Stimulated activated CD4-positive, alpha-beta T cell treated with anti-CD3 and anti-CD28 coated beads, Interleukin-1b, Interleukin-23, amount 100 ng/mL, for 24 hours (primary cell): ENCODE measurements at places on chromosomes 2 and 18.

GRCh38 chr18:57794951-57795728 is 8.0 kb downstream of the ATP8B1 start:
- DNase-seq, result no peak

- DNase-seq, result peak; percentile 55
These were observed 261.0 kb upstream of the CXCR4 start for GRCh38 chr2:136378712-136379595.

- DNase-seq, result no peak
These were observed 180.2 kb upstream of the SMIM21 start for GRCh38 chr18:75607701-75608100.

GRCh38 chr2:124211461-124211860 is 186.4 kb downstream of the CNTNAP5 start:
- DNase-seq, result no peak

DNA sequence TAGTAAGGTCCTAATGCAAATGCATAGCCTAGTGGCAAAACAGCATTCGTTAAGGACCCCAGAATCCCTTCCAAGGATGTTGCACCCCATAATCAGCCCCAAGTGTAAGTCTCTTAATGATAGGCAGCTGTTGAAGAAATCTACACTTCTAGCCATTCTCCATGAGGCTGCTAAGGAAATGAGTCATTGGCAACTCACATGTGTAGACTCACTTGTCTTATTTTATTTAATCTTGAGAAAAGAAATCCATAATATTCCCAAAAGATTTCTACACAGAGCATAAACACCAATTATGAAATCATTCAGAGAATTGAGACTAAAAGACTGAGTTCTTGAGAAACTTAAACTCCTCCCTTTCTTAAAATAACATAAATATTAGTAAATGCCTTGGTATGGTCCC is 52.4 kb downstream of the AKAIN1 start:
- DNase-seq, result no peak

DNA sequence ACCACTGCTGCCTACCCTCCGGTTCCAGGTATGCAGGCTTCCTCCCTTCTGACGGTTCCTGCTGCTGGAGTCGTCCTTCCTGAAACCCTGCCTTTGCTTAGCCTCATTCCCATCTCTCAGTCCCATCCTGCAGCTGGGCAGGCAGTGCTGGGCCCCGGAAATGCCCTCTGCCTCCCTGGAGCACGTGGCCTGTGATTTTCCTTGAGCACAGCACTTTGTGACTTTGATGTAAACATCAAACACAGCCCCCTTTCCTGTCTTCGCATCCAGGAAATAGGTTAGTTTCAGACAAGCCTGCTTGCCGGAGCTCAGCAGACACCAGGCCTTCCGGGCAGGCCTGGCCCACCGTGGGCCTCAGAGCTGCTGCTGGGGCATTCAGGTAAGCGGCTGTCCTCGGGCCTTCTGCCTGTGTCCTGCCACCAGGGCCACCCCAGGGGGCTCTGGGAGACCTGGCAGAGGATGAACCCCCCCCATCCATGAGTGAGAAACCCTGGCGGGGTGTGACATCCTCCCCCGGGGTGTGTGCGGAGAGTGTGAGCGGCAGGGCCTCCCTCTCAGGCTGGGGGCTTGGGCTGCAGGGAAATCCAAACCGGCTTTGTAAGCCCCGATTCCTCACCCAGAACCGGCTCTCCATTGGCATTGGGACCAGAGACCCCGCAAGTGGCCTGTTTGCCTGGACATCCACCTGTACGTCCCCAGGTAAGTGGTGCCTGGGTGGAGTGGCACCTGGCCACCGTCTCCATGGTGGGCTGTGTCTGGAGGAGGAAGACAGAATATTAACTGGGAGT is at the start of gene ZAP70:
Gene ZAP70 (plus strand): TSS at position 281 of the 788 bp plus-strand sequence. CDS start 10,461 bp downstream, outside the sequence.
- DNase-seq, result peak; percentile 33

- DNase-seq, result no peak
These were observed 48.4 kb downstream of the KDM3A start for GRCh38 chr2:86489542-86489941.

GRCh38 chr2:105394951-105395611 is 3.8 kb downstream of the FHL2 start:
- no peak for DNase-seq

DNA sequence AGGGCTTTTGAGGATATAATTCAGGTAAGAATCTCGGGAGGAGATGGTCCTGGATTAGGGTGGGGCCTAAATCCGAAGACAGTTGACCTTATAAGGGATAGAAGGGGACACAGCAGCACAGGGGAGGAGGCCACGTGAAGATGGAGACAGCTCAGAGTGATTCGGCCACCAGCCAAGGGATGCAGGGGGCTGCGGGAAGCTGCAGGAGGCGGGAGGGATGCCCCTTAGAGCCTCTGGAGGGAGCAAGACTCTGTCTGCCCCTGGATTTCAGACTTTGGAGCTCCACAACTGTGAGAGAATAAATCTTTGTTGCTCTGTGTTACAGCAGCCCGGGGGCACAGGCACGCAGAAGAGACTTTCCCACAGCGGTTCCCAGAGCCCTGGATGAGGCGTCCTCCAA is 143.7 kb downstream of the ASB1 start:
- DNase-seq, result no peak

DNA sequence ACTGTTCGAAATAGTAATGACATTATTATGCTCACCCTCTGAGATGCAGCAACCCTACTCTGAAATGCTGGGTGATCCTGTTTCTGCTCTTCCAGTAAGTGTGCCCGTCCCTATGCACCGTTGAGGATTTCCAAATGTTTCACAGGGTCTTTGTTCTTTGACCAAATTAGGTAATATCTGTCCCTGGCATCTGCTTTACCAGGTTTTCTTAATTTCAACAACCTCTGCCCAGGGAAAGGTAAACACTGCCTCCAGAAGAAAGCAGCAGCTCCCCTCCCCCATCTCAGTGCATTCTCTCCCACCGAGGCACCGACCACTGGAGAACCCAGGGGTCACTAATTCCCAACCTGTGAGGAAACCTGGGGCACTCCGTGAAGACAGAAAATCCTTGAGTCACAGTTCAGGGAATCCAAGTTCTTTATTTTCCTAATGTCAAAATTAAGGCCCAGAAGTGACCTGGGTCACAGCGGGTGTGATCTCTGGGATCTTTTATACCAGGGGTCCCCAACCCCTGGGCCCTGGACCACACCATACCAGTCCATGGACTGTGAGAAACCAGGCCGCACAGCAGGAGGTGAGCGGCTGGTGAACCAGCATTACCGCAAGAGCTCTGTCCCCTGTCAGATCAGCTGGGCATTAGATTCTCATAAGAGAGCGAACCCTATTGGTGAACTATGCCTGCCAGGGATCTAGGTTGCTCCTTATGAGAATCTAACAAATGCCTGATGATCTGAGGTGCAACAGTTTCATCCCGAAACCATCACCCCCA is 1.2 kb upstream of the GRB14 start:
- DNase-seq, result no peak

GRCh38 chr18:50162486-50163304 is 32.3 kb downstream of the MYO5B start:
- no peak for DNase-seq

DNA sequence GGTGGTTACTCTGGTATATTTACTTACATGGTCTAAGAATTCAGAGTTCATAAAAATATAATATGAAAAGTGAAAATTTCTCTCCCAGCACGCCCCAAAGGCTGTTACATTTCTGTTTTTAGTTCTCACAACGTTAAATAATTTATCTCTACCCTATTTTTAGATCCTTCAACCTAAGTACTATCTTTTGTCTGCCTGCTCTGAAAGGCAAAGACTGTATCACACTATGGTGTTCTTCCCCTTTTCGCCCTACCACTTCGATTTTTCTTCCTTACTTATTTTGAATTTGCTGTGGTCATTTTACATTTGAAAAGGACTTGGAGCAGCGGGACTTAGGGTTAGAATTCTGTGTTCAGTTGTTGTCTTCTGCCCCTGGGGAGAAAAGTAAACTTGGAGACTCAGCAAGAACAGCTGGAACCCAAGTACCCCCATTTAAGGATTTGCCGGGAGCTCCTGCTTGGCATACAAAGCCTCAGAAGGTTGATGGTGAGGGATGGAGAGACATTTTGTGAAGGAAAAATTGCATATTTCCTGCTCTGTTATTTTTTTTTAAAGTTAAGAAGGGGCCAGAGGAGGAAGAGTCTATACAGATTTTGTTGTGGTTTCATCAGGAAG is 19.0 kb downstream of the ADAM23 start:
- DNase-seq, result no peak

GRCh38 chr2:109239720-109240119 is 110.7 kb downstream of the SH3RF3 start:
- no peak for DNase-seq

GRCh38 chr18:13562494-13563029 is 163.8 kb downstream of the FAM210A start:
- DNase-seq, result peak; percentile 87

- no peak for DNase-seq
These were observed 268.7 kb upstream of the ATP5MC3 start for GRCh38 chr2:175450029-175450760.

- peak; percentile 57 for DNase-seq
These were observed 21.7 kb upstream of the EFHD1 start for GRCh38 chr2:232611559-232612218.

DNA sequence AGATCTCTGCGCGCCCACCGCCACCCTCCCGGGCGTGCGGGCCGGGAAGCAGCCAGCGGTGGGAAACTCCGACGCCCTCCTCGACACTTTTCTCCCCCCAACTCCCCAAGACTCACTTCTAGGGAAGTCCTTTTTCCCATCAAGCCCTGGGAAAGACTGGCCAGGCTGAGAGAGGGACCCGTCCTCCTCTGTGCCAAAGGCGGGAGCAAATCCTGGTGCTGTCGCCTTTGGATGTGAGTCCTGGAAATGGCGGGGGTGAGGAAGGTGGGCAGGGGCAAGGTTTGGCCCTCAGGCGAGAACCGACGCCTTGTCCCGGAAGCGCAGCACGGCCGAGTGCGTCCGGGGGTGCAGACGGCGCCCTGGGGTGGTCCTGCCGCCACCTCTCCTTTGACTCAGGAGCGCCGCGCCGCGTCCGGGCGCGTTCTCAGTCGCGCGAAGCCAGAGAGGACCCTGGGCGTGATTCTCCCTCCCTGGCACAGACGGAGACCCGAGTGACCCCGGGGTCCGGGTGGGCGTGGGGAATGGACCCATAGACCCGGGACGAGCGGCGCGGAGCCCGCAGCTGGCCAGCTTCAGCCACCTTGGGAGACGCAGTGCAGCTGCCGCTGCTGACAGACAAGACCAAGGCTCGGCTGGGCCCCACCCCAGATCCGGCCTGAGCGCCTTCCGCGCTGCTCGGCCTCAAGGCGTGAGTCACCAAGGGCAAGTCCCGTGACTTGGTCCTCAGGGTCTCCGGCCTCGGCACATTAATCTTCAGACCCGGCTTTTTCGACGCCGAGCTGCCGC is 3.5 kb upstream of the LBX2 start:
- DNase-seq, result no peak

GRCh38 chr18:60554967-60555366 is 182.4 kb upstream of the MC4R start:
- DNase-seq, result no peak

GRCh38 chr2:191322828-191323506 is 77.8 kb downstream of the MYO1B start:
- no peak for DNase-seq

DNA sequence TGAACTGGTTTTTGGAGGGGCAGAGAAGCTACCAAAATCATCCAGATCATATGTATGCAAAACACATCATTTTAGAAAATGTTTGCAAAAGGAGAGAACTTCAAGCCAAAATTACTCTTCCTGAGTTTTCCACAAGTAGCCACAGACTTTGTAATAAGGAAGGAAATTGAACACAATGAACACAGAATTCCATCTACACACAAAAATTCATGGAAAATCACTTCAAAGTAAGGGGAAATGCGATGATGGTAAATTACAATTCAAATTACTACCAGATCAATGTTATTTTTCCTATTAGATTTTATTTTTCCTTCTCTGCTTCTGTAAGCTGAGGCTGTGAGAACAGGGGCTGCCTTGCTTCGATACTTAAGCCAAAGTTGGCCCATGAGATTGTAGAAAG is 172.1 kb upstream of the ARL4C start:
- no peak for DNase-seq

- DNase-seq, result no peak
These were observed 154.9 kb downstream of the PRPF40A start for GRCh38 chr2:152562198-152562884.

GRCh38 chr2:224175538-224175937 is 136.5 kb upstream of the SERPINE2 start:
- no peak for DNase-seq
